Esophagus squamous epithelium (tissue), 5 donors: ENCODE measurements at places on chromosomes 6 and 20.

DNA sequence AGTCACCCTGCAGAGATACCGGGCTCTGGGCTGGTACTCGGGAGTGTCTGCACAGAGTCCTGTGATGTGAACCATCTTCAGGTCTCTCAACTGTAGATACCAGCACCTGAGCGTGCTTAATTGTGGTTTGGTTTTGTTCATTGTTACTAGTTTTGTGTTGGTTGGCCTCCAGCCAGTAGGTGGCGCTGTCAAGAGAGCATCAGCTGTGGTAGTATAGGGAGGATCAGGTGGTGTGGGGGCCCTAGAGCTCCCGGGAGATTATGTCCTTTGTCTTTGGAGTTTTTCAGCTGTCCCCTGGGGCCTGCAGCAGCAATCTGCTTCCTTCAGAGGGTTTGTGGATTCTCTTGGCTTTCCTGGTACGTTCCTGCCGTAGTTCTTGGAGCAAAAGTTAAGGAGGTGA lies 67.9 kb downstream of the CDYL start:
- no peak for DNase-seq

GRCh38 chr6:82251942-82252341 lies 4.4 kb upstream of the IBTK start:
- DNase-seq = no peak

DNA sequence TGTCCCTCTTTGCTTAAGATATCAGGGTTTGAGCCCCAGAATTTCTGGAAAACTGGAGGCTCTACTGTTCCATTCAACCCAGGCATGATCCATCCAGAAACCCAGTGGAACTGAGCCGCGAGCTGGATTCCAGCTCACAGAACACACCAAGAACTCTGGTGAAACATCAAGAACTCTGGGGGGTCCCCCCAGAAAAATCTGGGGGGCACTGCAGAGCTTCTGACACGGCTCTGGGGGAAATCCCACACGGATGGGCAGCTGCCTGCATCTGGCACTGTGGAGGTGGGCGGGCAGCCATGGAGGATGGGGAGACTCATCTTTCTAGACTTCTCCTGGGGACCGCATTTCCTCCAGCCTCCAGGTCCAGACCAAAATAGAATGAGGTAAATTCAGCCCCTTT lies 51.0 kb downstream of the BMP7 start:
- DNase-seq = no peak

DNA sequence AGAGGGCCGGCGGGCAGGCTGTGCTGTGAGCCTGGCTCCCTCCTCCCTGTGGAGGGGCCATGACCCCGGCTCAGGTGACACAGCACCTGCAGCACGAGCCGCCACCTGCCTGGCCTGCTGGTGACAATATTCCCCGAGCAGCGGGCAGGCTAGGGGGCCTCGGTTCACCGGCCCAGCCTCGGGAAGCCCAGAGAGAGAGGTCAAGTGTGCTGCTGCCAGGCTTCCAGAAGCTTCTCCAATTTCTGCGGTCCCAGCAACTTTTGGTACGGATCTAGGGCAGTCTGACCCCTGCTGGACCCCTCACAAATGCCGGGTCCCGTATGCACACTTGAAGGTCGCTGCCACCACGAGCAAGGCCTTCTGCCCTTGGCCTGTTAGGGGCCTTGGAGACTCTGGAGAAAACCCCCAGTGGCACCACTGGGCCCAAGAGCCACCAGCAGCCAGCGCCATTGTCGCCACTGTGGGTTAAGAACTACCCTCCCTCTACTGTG lies 38.6 kb upstream of the NOL4L start:
- no peak for DNase-seq

DNA sequence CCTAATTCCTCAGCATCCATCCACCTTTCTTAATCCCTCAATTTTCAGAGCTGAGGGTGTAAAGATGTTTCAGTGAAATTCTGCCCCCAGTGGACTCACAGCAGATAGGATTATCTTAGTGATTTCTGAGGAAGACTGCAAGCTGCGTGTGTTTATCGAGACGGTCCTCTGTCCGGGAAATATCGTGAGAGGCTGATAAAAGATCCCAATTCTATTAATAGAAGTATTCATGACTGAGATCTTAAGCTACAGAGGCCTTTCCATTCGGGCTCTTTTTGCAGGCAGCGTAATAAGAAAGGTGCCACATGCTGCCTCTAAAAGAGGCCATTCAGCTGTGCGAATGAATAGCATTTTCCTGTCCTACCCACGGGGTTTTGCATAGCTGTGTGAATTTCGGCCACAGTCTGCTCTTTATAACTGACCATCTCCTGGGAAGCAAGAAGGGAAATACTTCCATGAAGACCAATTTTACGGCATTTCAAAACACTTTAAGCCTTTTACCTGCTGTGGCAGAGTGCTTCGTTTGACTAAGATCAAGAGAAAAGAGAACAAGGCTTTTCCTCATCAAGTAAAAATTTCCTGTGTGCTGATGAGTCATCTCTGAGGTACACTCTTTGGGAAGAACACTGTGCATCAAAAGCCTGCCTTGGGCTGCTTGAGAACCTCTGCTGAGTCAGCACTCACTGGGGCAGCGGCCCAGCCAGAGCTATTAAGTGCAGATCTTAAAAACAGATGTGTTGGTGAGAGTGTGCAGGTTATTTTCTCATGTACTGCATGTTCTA lies 208.8 kb downstream of the ARHGAP18 start:
- no peak for DNase-seq

GRCh38 chr6:167976708-167977107 lies 20.8 kb upstream of the KIF25 start:
- no peak for DNase-seq
